NCI-H82 (cell line): ENCODE measurements at places on chromosomes 13 and 19.

DNA sequence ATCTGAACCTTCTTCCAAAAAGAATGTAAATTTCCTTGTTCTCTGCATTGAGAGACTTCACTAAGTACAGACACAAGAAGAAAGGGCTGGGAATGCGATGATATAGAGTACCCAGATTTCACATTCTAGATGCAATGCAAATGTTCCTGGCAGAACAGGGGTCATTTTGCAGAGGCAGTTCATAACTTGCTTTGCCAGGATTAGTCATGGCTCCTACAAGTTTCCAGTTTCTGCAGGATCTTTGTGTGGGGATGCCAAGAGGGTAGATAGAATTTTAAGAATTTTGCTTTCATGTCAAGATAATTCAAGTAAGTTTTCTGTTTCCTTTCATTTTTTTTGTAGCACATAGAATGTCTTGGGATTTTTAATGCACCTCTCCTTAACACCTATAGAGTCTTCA, 181.2 kb downstream of the FGF9 start:
- DNase-seq: no peak

- DNase-seq: no peak
Measured at GRCh38 chr19:5228932-5229777, 111.5 kb downstream of the PTPRS start.

DNA sequence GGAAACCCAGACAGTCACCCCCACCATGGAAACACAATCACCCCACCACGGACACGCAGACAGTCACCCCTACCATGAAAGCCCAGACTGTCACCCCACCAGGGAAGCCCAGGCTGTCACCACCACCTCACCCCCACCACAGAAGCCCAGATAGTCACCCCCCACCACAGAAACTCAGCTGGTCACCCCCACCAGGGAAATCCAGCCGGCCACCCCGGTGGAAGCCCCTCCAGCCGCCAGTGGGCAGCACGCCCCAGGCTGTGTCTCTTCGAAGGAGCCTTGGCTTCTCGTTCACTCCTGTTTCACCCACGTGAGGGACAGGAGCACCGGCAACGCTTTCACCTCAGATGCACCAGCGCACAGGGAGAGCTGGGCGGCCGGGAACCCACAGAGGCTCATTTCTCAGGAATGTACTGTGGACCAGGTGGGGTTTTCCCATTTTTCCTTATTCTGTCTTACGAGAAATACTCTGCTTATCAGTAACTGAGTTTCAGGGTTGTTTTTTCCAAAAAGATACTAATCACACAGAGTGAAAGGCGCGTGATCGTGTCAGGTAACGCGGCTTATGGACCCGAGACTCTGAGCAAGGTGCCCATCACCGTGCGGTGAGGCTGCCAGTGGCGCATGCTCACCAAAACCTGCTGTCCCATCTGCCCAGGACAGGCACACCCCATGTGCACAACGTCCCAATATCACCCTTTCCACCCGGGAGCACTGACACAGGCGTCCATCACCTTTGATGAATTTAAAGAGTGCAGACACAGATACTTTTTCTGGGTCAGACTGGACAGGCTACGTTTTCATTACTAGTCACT, 28.0 kb downstream of the CARS2 start:
- no peak for DNase-seq

DNA sequence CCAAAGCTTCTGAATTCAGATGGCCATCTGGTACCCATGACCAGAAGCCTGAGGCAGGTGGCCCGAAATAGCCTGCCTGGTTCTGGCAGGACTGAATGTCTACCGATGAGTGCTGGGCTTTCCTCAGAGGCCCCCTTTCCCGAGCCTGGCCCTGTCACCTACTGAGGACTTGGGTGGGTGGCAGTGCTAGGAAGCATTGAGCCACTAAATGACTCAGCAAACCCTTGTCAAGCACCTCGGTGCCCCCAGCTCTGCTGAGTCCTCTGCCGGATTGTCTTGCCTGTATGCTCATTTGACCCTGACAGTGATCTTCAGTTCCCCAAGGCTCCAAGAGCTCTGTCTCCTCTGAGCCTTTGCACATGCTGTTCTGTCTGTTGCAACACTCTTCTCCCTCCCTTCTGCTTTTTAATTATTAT, 17.9 kb downstream of the PPP1R37 start:
- DNase-seq: no peak

DNA sequence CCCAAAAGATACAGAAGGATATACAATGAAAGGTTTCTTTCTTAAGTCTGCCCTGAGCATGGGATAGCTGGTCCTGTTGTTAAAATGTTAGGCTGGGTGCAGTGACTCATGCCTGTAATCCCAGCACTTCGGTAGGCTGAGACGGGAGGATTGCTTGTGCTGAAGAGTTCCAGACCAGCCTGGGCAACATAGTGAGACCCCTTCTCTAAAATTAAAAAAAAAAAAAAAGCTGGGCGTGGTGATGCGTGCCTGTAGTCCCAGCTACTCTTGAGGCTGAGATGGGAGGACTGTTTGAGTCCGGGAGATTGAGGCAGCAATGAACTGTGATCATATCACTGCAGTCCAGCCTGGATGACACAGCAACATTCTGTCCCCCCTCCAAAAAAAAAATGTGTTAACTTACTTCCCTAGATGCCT, 52.5 kb upstream of the SHKBP1 start:
- DNase-seq: no peak

DNA sequence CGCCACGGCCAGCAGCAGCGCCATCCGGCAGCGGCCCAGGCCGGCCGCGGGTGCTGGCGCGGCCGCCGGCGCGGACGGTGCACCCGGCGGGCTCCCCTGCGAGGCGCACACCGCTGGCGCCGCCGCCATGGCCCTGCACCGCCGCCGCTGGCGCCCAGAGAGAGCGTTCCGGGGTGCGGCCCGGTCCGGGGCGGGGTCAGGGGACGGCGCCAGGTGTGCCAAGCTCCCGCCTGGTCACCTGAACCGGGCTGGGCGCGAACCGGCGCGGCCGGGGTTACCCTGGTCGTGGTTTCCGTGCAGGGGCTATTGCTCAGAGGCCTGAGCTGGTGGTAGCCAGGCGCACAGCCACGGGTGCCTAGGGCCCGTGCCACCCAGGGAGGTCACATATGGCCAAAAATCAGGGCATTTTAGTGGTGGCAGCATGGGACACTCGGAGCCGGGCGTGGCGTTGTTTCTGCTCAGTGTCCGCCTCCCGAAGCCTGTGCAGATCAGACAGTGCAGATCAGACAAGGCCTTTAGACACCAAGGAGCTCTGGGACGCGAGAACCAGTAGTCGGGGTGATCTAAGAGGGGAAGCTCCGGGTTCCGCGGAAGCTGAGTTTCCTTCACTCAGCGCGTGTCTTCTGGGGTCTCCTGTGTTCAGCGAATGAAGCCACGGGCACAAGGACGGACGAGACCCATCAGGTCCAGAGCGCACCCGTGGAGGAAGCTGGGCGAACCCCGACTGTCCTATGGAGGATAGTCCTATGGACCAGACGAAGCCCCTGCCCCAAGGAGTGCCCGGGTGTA, at the start of gene TMEM238:
TSS of gene TMEM238 (minus strand) at position 162 of the 789 bp plus-strand sequence. CDS start at position 129, 33 bp downstream.
- peak; percentile 65 for DNase-seq

- no peak for DNase-seq
Measured at GRCh38 chr19:50480281-50481111, 3.8 kb upstream of the GARIN5A start.

GRCh38 chr13:84672616-84673015, 790.3 kb upstream of the SLITRK1 start:
- no peak for DNase-seq

- no peak for DNase-seq
Measured at GRCh38 chr13:47976325-47976724, 24.7 kb downstream of the SUCLA2 start.

DNA sequence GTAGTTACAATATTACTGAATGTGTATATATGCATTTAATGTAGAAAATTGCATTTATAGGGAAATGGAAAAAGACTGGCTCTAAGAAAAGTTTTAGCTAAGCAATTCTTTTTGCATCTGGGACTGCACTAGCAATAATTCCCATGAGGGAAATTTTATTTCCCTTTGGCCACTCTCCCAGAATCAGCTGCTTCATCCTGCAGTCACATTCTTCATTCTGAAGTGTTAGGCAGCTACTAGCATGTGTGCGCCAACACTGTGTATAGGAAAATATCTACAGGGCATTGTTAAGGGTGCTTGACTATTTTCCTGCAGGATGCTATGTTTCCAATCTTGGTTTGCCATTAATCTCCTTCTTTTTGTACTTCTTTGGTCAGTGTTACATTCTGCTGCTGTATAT, 312.8 kb upstream of the PCDH20 start:
- no peak for DNase-seq

- peak; percentile 96 for DNase-seq
Measured at GRCh38 chr19:45643927-45644771, 5.0 kb upstream of the EML2 start.

GRCh38 chr19:41845051-41845590, 279 bp downstream of the DMRTC2 start:
- no peak for DNase-seq

DNA sequence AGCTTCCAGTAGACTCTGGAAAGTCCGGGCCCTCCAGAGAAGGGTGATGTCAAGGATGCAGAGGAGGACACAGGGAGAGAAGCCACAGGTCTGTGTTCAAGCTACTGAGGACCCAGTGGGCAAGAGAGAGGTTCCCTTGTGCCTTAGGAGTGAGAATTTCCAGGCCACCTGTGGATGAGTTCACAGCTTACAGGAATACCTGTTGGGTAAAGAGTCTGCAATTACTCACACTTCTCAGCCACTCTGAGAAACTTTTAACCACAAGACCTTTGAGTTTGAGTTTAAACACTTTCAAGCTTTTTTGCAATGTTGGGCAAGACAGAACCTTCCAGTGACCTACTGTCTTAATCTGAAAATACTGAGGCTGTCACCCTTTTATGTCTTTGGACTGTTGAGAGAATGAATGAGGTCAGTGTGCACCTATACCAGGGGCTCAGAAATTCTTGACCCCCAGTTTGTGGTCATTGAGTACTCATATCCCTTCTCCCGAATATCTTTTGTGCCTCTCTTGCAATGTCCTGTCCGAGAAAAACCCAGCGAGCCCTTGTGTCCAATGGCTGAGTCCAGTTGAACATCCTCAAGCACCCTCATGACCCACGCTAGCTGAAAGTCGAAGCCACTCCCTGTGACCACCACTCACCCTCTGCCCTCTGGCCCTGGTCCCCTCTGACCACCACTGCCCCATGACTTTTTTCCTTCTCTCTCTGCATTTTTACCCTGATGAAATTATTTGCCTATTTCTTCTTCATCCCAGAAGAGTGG, 368.5 kb upstream of the ZNF507 start:
- no peak for DNase-seq

DNA sequence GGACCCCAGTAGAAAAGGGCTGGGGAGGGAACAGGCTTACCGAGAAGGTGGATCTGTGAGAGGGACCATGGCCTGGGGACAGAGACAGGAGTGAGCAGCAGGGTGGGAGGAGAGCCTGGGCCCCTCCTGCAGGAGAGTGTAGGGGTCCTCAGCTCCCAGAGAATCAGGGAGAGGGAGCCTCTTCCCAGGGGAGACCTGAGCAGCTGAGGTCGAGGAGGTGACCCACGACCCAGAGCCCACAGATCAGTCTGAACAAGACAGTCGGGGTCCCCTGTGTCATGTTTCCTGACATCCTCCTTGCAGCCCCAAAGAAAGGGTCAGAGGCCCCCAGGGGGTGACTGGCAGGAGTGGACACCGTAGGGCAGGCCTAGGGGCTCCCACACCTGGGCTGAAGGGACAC, 6.7 kb downstream of the CEACAM4 start:
- no peak for DNase-seq

DNA sequence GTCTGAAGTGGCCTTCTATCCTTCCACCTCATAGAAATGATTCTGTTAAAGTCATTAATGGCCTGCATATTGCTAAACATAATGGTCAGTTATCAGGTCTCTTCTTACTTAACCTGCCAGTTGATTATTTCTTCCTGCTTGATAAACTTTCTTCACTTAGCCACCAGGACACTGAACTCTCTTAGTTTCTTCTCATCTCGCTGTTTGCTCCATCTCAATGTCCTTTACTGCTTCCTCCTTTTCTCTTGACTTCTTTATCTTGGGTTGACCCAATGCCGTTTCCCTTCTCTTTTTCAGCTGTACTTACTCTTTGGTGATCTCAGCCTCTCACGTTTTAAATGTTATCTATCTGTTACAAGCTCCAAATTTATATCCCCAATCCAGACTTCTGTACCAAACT, 17.1 kb upstream of the CLC start:
- no peak for DNase-seq

DNA sequence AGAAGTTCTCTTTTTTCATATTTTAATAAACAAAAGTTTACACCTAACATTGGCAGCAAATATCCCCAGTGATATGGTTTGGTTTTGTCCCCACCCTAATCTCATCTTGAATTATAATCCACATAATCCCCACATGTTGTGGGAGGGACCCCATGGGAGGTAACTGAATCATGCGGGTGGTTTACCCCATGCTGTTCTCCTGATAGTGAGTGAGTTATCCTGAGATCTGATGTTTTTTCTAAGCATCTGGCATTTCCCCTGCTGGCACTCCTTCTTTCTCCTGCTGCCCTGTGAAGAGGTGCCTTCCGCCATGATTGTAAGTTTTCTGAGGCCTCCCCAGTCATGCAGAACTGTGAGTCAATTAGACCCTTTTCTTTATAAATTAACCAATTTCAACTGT, 214.7 kb downstream of the SLITRK1 start:
- DNase-seq: peak; percentile 74
